ENCODE measurements at places on chromosomes 16 and 17. TPM values are rescaled to one million over a fixed set of nuclear protein-coding genes. Genes with fewer than 3 reads are reported as not detected.

Gene DNAI2
- not detected for total RNA-seq

Gene SLC43A2
- 33.9 TPM for total RNA-seq

Gene TBX6
- 0.17 TPM for total RNA-seq

Gene SLC13A2
- not detected for total RNA-seq

Gene NPW
- 0.17 TPM for total RNA-seq

Gene CDH5
- 713 TPM for total RNA-seq

Gene CDRT15L2
- not detected for total RNA-seq

GRCh38 chr17:75592348-75593020 lies 4.9 kb downstream of the MYO15B start:
- no peak for DNase-seq

DNA sequence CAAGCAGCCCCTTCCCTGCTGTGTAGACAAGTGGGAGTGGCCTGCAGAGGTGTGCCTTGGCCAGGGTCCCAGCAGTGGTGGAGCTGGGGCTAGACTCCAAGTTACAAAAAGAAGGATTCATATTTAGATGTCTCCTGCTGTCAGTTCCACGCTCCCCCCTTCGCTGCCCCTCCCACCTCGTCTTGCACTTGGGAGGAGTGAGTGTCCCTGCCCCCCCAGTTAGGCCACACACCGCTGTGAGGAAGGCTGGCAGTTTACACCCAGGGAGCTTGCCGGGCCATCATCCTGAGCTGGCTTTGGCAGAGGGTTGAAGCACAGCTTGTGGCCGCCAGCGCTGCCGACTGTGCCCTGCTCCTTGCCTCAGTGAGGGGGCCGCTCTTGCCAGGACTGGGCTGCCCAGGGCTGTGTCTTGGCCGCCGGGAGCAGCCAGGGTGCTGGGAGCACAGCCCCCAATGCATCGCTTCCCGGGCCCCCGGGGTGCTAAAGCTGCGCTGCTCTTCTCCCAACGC lies 44.3 kb downstream of the ELAC2 start:
- no peak for DNase-seq

- peak; percentile 74 for DNase-seq
Measured at GRCh38 chr17:43020789-43021740, 1.1 kb downstream of the VAT1 start.

DNA sequence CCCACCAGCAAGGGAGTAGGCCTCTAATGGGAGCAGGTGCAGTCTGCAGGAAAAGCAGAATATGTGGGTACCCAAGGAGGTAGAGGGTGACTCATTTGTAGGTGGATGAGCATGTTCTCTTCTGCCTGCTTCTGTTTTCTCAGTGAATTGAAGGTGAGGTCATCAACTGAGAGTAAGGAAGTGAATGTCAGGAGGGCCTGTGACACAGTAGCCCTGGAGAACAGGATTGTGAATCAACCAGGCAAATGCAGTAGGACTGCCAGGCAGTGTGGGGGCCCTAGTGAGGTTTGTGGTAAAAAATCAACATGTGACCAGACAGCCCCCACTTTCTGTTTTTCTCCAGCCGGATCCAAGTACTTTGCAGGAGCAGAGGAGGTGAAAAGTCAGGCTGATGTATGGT lies 150.5 kb upstream of the SOX9 start:
- no peak for DNase-seq

DNA sequence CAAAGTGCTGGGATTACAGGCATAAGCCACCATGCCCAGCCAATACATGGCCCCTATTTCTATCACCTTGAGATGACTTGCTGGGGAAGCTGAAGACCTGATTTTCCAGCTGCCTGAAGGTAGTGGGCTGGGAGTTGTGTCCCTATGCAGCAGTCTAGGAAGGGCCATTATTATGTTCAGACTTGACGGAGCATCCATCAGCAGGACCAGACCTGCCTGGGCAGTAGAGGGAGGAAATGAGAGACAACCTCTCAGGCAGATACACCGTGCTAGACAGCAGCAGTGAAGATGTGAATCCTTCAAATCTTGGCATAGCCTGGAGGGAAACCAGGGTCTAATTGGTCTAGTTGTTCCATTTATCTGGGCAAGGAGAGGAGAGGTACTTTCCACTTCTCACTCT lies 35.6 kb upstream of the PHOSPHO1 start:
- no peak for DNase-seq

DNA sequence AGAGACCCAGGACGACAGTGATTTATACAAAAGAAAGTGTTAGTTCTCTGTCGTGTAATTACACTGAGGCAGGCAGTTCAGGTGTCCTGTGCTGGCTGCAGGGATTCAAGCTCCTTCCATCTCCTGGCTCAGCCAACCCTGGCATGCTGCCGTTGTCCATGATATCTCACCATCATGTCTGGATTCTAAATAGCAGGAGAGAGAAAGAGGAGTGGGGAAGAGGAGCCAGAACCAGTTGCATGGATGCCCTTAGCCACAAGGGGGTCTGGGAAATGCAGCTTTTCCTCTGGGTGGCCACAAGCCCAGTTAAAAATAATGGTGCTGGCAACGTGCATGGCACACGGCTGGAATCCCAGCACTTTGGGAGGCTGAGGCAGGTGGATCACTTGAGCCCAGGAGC lies 9.7 kb downstream of the C16orf54 start:
- peak; percentile 3 for DNase-seq

- DNase-seq, result no peak
Measured at GRCh38 chr16:81224824-81225223, 13.7 kb upstream of the BCO1 start.

- DNase-seq, result no peak
Measured at GRCh38 chr16:583815-584591, 5.9 kb upstream of the RAB40C start.

GRCh38 chr17:62626719-62627218 lies 701 bp upstream of the MRC2 start:
- DNase-seq, result peak; percentile 24

GRCh38 chr17:1914661-1915083 lies 84.9 kb downstream of the RPA1 start:
- DNase-seq, result peak; percentile 94

GRCh38 chr17:74431568-74432423 lies at the start of gene GPRC5C:
TSS of gene GPRC5C (plus strand) at chr17:74432088. CDS start at chr17:74439777, 7,689 bp downstream.
- DNase-seq, result no peak

DNA sequence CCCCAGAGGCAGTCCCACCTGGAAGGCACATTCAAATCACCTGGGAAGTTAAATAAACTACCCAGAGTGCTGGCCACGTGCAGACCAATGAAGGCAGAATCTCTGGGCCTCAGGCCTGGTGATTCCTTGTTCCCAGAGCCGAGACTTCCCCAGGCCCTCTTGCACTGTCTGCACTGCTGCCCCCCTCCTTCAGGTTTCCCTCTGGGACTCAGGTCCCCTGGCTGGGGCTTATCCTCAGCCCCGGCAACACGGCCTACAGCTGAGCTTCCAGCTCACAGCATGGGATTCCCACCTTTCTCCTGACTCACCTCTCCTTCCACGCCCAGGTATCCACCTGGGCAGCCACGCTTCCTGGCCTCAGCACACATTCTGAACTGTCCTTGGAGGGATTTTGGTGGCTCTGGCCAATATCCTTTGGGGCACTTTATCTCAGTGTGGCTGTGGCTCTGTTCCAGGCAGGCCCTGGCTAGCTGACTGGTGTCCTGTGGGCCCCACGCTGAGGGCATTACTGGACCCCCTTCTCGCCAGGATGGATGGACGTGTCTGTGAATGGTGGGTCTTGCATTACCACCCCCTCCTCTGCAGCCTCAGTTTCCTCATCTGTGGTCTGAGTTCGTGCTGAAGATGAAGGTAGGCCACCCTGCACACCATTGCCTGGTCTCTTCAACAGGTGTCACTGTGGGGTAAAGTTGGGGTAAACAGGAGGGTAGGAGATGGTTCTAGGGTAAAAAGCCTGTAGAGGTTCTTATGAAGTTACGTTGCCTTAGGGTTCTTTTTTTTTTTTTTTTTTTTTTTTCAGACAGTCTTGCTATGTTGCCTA lies 165.7 kb downstream of the IRF8 start:
- no peak for DNase-seq

DNA sequence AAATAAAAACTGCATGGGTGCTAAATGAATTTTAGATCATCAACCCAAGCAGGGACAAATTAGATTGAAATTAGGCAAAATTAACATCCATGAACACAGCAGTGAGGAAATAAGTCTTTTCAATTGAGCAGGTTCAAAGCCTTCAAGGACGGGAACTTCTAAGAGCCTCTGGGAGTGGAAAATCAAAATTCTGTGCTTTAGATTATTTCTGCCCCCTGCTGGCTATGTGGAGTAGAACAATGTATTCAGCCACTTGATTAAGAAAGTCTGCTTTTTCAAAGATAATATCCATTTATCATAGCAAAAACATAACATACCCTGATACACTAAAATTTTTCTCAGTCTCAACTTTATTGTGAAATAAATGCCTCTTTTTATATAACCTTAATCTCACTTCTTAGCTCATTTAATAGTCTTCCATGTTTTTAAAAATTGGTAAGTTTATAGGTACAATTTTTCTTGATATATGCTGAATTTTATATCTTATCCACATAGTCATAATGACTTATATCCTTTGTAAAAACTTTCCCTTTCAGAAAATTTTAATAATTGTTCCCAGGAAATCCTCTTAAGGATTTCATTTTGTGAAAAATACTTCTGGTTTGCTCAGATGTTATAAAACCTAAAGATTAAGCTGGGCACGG lies 28.1 kb upstream of the NOL11 start:
- peak; percentile 80 for DNase-seq

DNA sequence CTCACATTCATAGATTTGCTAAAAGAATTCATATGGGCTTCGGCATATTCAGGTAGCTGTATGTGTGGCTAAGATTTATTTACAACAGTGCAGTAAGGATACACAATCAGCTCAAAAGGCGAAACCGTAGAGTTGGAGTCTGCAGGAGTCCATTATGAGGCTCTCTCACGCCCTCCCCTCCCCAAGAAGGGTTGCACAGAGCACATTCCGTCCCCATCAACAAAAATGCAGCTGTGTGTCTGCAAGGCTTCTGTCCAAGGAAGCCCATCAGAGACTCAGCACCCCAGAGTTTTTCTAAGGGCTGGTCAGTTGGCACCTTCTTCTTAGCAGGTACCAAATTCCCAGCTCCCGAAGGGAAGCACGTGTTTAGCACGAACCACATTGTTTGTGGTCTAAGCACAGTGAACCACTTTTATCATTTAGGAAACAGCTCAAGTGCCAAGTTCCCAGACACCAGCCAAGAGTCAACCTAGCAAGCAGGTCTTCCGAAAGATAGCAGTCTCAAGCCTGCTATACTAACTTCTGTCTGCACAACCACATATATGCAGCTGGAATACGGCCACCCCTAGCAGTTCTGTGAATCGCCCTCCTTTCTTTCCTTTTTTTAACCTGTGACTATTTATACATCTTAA lies 28.5 kb upstream of the MEAK7 start:
- DNase-seq, result peak; percentile 78

DNA sequence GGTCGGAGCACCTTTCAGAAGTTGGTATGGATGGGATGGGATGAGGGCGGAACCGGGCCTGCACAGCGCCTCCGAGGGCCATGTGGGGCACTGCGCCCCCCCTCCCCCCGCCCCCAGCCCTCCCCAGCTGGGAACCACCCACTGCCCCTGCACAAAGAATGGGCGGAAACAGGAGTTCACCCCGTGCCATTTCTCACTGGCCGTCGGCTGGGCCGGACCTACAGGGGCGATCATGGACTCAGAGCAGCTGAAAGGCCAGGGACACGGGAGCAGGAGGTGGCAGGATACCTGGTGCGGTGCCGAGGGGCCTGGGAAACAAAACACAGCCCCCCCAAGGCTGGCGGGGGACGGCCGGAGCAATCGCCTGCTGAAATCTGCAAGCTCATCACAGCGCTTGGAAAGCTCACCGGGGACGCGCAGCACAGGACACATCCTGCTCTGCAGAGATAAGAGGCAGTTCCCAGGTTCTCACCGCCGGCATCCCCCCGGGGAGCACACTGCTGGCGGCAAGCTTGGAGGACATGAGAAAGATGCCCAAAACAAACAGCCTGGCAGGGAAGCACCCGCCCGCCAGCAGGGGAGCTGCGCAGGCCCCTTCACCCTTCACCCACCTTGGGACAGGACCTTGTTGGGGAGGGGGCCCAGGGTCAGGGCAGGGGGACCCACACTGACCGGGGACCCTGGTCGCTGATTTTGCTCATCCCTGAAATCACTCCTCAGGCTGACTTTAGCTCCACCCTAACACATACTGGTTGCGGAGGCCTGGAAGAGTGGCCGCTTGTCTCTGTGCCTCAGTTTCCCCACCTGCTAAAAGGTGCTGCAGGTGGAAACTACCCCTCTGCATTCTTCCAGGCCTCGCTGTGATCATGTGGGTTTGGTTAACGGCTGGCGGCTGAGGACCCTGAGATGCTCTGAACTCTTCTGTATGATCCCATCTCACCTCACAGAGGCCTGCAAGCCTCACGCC lies 263.9 kb downstream of the C16orf95 start:
- DNase-seq, result peak; percentile 90

DNA sequence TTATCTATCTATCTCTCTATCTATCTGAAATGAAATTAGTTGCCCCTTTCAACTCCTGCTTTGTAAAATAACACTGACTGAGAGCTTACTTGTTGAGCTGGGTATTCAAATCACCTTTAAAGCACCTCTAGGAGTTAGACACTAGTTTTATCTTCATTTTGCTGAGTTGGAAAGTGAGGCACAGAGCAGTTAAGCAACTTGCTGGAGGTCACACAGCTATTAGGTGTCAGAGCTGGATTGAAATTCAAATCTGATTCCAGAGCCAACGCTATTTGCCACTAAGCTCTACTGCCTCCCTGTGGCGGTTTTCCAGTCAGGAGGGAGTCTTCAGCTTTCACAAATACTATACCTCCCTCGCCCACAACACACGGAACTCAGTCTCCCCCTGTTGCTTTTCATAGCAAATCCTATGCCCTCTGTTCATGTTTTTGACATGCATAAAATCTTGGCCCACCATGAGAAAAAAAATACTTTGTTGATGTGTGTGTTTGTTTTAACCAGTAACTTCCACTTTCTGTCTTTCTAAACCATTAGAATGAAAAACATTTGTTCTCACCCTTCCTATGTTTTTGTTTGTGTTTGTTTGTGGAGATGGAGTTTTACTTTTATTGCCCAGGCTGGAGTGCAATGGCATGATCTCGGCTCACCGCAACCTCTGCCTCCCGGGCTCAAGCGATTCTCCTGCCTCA lies 74.8 kb upstream of the SMURF2 start:
- peak; percentile 79 for DNase-seq

DNA sequence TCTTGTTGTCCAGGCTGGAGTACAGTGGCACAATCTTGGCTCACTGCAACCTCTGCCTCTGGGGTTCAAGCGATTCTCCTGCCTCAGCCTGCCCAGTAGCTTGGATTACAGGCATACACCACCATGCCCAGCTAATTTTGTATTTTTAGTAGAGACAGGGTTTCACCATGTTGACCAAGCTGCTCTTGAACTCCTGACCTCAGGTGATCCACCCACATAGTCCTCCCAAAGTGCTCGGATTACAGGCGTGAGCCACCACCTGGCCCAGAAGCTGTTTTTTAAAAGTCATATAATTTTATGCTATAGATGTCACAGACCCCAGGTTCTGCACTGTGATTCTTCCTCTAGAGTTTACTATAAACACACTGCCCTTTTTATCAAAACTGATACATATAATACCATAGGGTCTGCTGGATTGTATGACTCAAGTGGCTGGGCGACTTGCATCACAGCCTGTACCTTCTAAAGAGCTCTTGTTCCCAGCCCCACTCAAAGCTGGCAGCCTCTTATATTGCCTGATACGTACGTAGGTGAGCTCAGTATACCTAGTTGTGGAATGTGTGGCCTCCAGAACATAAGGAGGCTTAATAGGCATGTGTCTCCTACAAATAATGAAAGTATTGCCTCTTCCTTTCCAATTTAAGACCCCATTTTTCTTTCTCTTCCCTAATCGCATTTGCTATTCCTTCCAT lies 295.8 kb downstream of the ZFHX3 start:
- DNase-seq, result no peak

- DNase-seq, result no peak
Measured at GRCh38 chr17:27244011-27244410, 49.9 kb upstream of the WSB1 start.
